ENCODE measurements at places on chromosomes 2 and 18.

GRCh38 chr2:205717175-205717846 lies 35.0 kb downstream of the NRP2 start:
- no peak for DNase-seq

GRCh38 chr2:55168221-55169154 lies 63.6 kb downstream of the CLHC1 start:
- DNase-seq, result no peak

- no peak for DNase-seq
These were observed 30.2 kb upstream of the GPR55 start for GRCh38 chr2:230955163-230955737.

GRCh38 chr2:138565230-138565598 lies 63.6 kb downstream of the SPOPL start:
- no peak for DNase-seq

DNA sequence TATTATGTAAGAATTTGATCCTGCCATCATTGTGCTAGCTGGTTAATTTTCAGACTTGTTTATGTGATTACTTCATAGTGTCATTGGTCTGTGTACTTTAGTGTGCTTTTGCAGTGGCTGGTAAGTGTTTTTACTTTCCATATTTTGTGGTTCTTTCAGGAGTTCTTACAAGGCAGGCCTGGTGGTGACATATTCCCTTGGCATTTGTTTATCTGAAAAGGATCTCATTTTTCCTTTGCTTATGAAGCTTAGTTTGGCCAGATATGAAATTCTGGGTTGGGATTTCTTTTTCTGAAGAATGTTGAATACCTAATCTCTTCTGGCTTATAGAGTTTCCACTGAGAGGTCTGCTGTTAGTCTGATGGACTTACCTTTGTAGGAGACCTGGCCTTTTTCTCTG lies 72.8 kb upstream of the MC4R start:
- DNase-seq, result no peak

DNA sequence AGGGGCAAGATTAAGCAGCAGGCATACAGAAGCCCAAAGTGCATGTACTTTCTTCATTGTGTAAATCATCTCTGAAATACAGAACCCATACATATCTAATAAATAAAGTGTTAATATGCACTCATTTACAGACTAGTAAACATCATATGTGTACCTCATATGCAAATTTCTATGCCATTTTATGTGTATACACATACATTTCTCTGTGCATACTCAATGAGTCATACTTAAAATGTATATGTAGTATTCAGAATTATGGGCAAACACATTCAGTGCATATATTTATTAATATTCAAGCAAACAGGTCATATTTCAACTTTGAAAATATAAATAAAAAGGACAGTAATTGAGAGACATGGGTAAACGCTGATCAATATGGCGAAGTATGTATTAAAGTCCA lies 50.5 kb downstream of the TFPI start:
- no peak for DNase-seq

GRCh38 chr2:30584116-30584515 lies 137.1 kb downstream of the LCLAT1 start:
- no peak for DNase-seq

GRCh38 chr2:56206250-56206649 lies 22.5 kb downstream of the CCDC85A start:
- DNase-seq, result no peak

GRCh38 chr2:186827411-186827810 lies 21.6 kb downstream of the ZSWIM2 start:
- DNase-seq, result no peak

- DNase-seq, result no peak
These were observed 148.8 kb upstream of the SRD5A2 start for GRCh38 chr2:31729442-31730092.

DNA sequence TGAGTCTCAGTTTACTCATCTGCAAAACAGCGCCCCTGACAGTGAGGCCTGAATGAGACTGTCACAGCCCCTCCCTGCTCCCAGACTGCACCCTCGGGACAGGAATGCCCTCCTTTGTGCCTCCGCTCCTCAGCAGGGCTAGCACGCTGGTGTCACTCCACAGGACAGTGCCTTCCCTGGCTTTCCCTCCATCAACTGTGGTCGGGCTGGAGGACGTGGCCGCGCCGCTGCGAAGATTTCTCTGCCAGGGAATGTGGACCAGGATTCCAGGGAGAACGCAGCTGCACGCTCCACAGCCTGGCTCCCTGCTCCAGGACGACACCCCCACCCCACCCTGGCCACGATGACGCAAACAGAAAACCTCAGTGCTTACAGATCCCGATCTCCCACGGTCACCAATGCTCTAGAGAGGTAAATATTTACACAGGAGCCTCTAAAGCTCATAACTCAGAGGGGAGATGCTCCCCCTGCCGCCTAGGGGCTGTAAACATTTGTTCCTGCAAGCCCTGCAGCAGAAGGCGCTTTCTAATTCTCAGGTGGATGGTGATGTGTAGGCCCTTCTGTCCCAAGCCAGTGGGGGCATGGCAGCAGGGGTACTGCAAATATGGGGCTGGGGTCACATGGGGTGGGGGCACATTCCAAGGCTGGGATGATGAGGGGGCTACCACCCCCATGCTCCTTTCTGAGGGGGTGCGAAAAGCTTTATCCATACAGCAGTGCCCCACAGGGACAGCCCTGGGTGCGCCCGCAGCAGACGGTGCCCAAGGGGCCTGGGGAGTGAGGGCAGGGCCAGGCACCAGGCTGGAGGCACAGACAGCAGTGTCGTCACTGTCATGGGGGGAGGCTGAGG lies 12.4 kb downstream of the HS6ST1 start:
- no peak for DNase-seq

DNA sequence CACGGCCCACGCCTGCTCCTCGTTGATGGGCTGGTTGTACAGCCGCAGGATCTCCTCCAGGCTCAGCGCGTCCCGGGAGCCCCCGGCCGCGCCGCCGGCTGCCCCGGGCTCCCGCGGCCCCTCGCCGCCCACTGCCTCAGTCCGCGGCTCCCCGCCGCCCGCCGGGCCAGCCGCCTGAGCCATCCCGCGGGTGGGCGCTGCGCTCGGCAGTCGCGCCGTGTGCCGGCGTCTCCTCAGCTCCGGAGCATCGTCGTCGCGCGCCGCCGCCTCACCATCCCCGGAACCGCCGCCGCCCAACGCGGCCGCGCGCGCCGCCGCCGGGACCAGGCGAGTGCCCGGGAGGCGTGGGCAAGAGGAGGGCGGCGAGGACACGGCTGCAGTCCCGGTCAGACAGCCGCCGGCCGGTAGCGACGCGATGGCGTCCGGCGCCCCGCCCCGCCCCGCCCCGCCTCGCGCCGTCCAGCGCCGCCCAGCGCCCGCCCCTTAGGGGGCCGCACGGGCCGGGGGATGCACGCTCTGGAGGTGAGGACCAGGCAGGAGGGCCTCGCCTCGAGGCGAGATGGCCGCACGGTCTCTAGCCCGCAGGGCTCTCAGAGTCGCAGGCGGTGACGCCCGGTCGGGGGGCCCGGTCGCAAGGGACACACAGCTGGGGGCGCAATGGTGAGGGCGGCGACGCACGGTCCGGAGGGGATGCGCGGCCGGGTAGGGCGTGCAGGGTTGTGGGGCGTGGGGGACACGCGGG lies at the start of gene SPIRE1:
TSS of gene SPIRE1 (minus strand) at position 424 of the 742 bp plus-strand sequence. CDS start at position 183, 241 bp downstream.
- DNase-seq, result peak; percentile 1

- DNase-seq, result no peak
These were observed 131.5 kb downstream of the RGPD3 start for GRCh38 chr2:106336737-106337136.

GRCh38 chr2:109124982-109125592 lies 3.9 kb upstream of the SH3RF3 start:
- DNase-seq, result no peak

GRCh38 chr2:188512456-188512855 lies 220.8 kb downstream of the GULP1 start:
- DNase-seq, result no peak

DNA sequence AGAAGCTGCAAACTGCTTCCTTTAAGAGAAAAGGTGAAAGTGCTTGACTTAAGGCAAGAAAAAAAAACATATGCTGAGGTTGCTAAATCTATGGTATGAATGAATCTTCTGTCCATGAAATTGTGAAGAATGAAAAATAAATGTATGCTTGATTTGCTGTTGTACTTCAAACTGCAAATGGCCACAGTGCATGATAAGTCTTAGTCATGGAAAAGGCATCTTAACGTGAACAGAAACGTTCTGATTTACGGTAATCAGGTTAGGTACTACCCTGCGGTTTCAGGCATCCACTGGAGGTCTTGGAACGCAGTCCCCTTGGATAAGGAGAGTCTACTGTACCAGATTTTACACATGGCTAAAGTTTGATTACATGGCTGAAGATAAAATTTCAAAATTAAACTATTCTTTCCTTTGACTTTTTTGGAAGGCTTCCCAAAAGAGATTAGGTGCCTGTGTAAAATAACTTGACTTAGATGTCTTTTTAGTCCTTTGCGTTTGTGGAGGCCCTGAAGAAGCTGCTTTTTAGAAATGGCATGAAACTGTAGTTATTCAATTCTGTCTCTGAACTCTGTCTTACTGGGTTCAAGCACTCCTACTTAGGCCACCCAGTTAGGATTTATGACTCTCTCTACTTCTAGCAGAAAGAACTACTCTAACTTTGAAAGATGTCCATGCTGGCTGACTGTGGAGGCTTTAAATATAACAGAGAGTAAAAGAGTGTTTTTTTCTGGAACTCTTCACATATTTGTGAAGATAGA lies 35.9 kb upstream of the SCN9A start:
- no peak for DNase-seq

DNA sequence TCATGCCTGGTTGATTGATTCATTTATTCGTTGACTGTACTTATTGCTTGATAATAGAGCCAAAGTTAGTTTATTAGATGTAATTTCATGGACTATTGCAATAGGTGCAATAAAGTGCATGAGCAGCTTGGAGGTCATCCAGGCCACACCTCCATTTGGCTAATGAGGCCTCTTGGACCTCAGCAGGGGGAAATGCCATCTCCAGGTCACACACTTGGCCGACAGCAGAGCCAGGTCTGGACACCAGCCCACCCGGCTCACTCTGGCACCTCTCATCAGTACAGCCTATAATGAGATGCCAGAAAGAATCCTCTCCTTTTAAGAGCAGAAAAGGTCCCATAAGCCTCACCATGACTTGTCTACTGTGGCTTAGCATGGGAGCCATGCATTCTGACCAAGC lies 71.2 kb upstream of the AFF3 start:
- DNase-seq, result no peak

GRCh38 chr18:35042389-35043071 lies 1.3 kb downstream of the MAPRE2 start:
- no peak for DNase-seq

DNA sequence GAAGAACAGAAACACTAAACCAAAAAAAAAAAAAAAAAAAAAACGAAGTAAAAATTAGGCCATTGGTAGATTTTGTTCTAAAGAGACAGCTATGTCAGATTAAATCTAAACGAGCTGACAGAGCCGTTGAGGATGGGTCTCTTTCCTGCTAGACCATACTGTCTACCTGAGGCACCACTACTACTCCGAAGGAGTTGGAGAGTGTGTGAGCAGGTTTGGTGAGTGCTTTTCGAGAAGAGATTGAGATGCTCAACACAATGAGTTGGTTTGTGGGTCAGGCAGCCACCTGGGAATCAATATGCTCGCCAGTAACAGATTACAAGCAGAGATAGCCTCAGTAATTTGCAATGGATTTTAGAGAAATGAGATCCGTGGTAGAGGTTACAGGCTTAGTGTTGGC lies 281.5 kb upstream of the EPAS1 start:
- DNase-seq, result no peak

- DNase-seq, result no peak
These were observed 61.8 kb upstream of the DCC start for GRCh38 chr18:52278191-52278590.

GRCh38 chr2:11583840-11584524 lies 50.1 kb downstream of the GREB1 start:
- DNase-seq, result peak; percentile 78

DNA sequence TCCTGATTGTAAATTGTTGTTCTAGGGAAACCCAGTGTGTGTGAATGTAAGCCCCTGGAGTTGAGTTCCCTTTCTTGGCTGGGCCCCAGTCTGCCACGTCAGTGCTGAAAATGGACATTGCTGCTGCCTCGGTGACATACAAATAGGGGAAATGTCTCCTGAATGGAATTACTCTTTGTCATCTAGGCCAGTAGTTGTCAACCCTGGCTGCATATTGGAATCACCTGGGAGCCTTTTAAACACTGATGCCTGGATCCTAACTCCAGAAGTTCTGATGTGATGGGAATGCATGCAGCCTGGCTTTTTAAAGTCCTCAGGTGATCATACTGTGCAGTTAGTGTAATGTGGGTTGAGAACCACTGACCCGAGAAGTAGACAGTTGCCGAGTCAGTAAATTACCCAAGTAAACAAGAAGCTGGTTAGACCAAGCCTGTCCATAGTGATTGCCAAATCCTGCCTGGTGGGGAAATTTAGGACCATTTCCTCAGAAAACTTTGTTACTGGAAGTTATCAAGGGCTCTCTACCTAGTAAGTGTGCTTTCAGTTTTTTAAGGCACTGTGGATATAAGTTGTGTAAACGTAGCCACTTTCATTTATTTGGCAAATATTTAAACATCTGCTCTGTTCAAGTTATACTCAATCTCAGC lies 27.6 kb upstream of the IL1R1 start:
- DNase-seq, result no peak

DNA sequence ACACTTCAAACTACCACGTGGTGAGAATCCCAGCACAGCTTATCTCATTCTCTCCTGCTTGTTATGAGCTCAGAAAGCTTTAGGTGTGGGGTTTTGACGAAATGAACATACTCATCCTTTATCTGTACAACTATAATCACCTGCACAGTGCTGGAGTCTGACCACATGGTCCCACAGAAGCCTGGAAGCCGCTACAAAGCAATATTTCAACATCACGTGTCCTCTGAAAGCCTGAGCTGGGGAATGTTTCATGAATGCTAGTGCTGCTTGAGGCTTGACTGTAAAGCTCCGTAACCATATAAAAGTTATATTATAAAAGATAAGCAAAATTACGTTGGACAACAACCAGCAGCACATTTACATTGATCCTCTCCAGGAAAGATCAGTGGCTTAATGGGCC lies 43.9 kb downstream of the PIEZO2 start:
- no peak for DNase-seq

- DNase-seq, result no peak
These were observed 677.7 kb upstream of the CDH7 start for GRCh38 chr18:65073060-65073550.

DNA sequence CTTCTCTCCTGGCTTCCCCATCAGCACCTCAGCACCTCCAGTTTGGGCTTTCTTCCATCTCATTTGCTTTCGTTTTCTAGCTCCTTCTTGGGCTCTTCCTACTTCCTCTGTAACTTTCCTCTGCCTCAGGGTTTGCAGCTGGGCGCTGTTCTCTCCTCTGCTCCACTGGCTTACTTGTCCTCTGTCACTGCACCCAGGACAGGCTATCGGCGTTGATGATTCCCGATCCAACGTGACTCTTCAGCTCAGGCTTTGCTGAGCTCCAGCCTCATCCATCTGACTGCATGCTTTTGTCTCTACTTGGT lies 362.4 kb downstream of the CYRIA start:
- DNase-seq, result no peak

DNA sequence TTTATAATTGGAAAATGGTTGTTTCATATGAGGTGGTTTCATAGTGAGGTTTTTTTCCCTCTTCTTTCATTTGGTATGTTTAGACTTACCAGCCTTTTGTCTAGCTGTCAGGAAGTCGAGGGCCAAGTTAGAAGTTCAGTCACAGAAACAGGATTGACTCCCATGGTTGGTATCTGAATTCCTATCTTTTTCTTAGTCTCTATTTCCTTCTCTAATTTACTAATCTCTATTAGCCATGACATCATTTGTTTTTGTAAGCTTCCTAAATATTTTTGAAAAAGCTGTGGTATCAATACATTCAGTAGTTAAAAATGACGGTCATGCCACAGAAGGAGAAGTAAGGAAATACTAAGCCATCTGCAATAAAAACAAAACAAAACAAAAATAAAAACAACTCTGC lies 206.9 kb downstream of the CCDC85A start:
- no peak for DNase-seq
